ENCODE measurements at places on chromosomes 16 and 17. TPM values are rescaled to one million over a fixed set of nuclear protein-coding genes. Genes with fewer than 3 reads are reported as not detected.
A peak's percentile ranks its signal among the peaks of the same experiment; 100 is the strongest.

NPIPA8 gene
- polyA plus RNA-seq = 16.3 TPM

OTOA gene
- 0.02 TPM for polyA plus RNA-seq

CTRB1 gene
- polyA plus RNA-seq = not detected

IL34 gene
- polyA plus RNA-seq = 2.0 TPM

GNG13 gene
- not detected for polyA plus RNA-seq

DNA sequence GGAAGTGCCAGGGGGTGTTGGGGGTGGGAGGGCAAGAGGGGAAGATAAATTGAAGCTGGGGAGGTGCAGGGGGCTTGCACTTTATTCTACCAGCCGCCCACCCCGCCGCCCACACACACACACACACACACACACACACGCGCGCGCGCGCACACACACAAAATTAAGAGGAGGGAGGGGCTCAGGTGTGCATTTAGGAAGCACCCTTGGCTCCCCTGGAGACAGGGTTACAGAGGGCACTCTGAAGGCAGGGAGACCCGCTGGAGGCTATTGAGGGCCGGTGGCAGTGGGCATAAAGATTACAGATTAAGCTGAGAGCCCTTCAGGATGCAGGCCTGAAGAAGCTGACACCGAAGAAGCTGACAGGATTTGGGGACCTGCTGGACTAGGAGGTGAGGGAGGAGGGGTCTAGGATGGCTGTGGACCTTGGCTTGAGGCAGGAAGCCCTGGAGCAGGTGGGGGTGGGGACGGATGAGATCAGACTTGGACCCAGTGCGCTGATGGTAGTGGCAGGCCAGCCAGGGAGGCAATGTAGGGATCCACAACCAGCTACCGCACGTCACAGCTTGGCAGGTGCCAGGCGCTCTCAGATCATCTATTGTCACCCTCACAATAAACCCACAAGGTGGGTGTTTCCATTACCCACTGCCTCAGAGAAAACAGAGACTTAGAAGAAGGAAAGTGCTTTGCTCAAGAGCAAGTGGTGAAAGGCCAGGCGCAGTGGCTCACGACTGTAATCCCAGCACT is 772 bp upstream of the SAMD14 start:
- H3K4me1 ChIP-seq = peaks cover 20% of the 10 kb centered on the region
- DNase-seq = no peak
- H3K36me3 ChIP-seq = peaks cover 15% of the 10 kb centered on the region
- H3K27me3 ChIP-seq = no peaks in the 10 kb centered on the region
- H3K4me3 ChIP-seq = peak overlapping the region; percentile 59

- no peak for DNase-seq
- peak overlapping the region; percentile 3 for H3K27ac ChIP-seq
- H3K27me3 ChIP-seq = no peaks in the 10 kb centered on the region
- H3K36me3 ChIP-seq = no peaks in the 10 kb centered on the region
- H3K4me3 ChIP-seq = no peak overlapping the region
Observed at GRCh38 chr16:73231944-73232554, 184.1 kb upstream of the ZFHX3 start.

GRCh38 chr17:33266116-33266515 is 27.0 kb downstream of the ASIC2 start:
- peak overlapping the region; percentile 23 for H3K27ac ChIP-seq
- no peaks in the 10 kb centered on the region for H3K27me3 ChIP-seq
- H3K4me3 ChIP-seq = no peak overlapping the region
- peaks cover 14% of the 10 kb centered on the region for H3K4me1 ChIP-seq

- DNase-seq = peak; percentile 81
- peaks cover 2% of the 10 kb centered on the region for H3K4me1 ChIP-seq
- peak overlapping the region; percentile 97 for H3K4me3 ChIP-seq
- no peaks in the 10 kb centered on the region for H3K27me3 ChIP-seq
- peak overlapping the region; percentile 64 for H3K27ac ChIP-seq
Observed at GRCh38 chr17:60601447-60602384, 1.7 kb downstream of the PPM1D start.

GRCh38 chr17:30917050-30917449 is 4.7 kb upstream of the ADAP2 start:
- peaks cover 2% of the 10 kb centered on the region for H3K27me3 ChIP-seq
- peaks cover 5% of the 10 kb centered on the region for H3K4me1 ChIP-seq
- H3K4me3 ChIP-seq = no peak overlapping the region
- DNase-seq = no peak
- H3K36me3 ChIP-seq = no peaks in the 10 kb centered on the region

GRCh38 chr17:48051706-48052486 is 3.7 kb downstream of the NFE2L1 start:
- no peak overlapping the region for H3K4me3 ChIP-seq
- H3K36me3 ChIP-seq = peaks cover 44% of the 10 kb centered on the region
- H3K4me1 ChIP-seq = peaks cover 50% of the 10 kb centered on the region
- no peaks in the 10 kb centered on the region for H3K27me3 ChIP-seq
- peak; percentile 68 for DNase-seq

GRCh38 chr16:24986512-24987303 is 28.5 kb downstream of the ARHGAP17 start:
- no peaks in the 10 kb centered on the region for H3K36me3 ChIP-seq
- H3K4me1 ChIP-seq = peaks cover 35% of the 10 kb centered on the region
- H3K4me3 ChIP-seq = peak overlapping the region; percentile 3
- peak overlapping the region; percentile 97 for H3K27ac ChIP-seq
- DNase-seq = peak; percentile 88

DNA sequence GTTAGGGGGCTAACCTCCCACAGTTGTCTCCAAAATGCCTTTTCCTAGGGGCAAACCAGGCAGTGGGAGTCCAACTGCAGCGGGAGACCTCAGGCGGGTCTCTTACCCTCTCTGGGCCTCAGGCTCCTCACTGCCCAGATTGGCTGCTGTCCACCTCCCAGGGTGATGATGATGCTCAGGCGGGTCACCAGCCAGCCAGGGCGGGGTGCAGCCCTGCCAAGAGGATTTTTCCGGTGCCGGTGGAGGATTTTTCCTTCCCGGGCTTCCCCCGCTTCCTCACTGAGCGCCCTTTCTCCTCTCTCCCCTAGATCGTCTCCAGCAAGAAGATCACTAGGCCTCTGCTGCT is 22.8 kb downstream of the CPNE2 start:
- DNase-seq = peak; percentile 26
- H3K36me3 ChIP-seq = no peaks in the 10 kb centered on the region
- H3K4me3 ChIP-seq = no peak overlapping the region
- no peak overlapping the region for H3K27ac ChIP-seq
- peaks cover 13% of the 10 kb centered on the region for H3K4me1 ChIP-seq
- no peaks in the 10 kb centered on the region for H3K27me3 ChIP-seq

DNA sequence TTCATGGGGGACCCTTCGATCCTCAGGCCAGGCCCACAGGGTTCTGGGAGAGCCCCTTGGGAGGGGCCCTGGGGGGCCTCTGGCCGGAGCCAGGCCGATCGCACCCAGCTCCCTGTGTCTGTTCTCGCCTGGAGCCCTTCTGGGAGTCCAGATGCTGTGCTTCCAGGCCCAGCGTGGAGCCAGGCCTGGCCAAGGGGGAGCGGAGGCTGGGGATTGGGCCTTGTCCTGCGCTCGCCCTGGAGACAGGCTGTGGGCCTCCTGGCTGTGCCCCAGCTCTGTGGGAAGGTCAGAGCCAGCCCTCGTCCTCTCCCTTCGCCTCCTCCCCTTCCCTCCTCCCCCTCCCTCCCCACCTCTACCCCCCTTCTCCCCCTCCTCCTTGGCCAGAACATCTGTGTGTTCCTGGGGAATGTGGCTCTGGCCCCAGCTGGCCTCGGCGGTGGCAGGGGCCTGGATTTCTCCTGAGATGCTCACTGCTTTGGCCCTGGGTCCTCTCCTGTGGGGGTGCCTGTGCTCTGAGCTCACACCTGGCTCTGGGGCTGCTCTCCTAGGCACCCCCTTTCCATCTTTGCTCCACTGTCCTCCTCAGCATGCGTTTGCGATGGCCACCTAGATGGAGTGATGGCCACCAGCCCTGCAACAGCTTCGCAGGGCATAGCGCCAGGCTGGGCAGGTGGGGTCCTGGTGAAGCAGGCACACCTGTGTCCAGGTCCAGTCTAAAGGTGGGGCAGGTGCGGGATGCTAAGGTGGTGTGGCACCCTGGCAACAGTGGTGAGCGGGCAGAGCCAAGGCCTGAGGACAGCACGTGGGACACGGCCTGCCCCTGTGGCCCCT is 90.6 kb upstream of the CIBAR2 start:
- H3K4me3 ChIP-seq = no peak overlapping the region
- H3K36me3 ChIP-seq = no peaks in the 10 kb centered on the region
- no peaks in the 10 kb centered on the region for H3K27me3 ChIP-seq

GRCh38 chr17:61908292-61909037 is 19.3 kb downstream of the INTS2 start:
- no peak overlapping the region for H3K27ac ChIP-seq
- no peaks in the 10 kb centered on the region for H3K4me1 ChIP-seq
- no peaks in the 10 kb centered on the region for H3K27me3 ChIP-seq
- H3K36me3 ChIP-seq = peaks cover 20% of the 10 kb centered on the region

Data from IMR-90 (cell line).